ENCODE measurements at places on chromosomes 5 and 9.

GRCh38 chr5:153496835-153497234, 6.4 kb downstream of the GRIA1 start:
- DNase-seq = no peak

DNA sequence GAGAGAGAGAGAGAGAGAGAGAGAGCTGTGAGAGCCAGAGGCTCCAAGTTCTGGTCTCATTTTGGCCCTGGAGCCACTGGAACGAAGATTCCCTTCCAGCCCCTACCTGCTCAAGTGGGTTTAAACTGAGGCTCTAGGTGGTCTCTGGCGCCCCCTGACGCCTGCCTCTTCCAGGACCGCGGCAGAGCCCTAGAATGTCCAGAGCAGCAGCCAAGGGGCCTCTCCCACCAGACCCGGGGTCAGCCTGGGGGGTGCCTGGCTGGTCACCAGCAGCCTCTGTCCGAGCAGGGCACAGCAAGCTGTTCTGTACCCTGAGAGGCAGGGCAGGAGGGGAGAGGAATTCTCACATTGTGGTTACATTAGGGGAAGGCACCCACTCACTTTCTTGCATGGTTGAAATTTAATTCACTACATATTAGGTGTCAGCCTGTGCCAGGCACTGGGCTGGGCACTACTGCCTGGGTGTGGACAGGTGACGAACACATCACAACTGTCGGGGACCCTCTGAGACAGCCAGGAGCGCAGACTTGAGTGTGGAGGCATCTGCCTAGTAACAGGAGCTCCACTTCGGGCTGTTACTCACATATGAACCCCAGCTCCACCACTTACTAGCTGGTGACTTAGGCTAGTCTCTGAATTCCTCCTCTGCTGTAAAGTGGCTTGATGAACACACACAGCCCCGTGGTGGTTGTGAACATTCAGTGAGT, 44.5 kb downstream of the AMBP start:
- DNase-seq = peak; percentile 74

GRCh38 chr9:71349218-71349617, 227.8 kb upstream of the TRPM3 start:
- no peak for DNase-seq

GRCh38 chr5:172731680-172732074, 39.3 kb downstream of the DUSP1 start:
- DNase-seq = no peak

GRCh38 chr5:158691631-158692255, 408.0 kb downstream of the EBF1 start:
- no peak for DNase-seq

- DNase-seq = no peak
These were observed 57.4 kb upstream of the RANBP6 start for GRCh38 chr9:6072865-6073264.

- no peak for DNase-seq
These were observed 27.2 kb downstream of the PAM start for GRCh38 chr5:102782217-102782872.

DNA sequence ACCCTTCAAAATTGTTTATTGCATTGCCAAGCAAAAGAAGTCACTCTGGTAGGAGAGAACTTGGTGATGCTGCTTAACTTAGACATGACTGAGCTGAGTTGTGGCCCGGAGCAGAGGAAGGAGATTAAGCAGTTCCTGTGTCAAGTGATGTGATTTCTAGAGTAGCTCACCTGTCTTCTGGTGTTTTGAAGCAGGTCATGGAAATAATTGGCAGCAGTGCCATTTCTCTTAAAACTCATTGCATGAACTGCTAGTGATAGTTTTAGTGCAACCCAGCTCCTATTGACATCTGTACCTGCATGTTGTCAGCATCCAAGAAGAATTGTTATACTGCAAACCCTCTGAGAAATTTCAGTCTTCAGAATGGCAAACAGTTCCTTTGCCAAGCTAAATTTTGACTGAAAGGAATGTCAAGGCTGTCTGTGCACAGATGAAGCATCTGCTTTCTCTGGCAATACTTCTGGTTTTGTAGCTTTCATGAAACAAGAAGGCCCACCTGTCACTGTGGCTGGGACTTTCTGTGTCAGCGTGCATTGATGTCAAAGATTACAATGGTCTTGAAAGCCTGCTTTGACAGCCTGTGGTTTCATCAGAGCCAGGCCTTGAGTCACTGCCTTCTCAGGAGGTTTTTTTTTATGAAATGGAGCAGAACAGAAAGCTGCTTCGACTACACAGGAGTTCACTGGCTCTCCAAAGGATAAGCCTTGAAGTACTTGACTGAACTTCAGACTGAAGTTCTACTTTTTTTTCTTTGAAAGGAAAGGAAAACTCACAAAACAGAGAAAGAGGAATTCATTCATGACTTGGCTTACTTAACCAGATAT, 90.6 kb downstream of the RALGPS1 start:
- DNase-seq = no peak

DNA sequence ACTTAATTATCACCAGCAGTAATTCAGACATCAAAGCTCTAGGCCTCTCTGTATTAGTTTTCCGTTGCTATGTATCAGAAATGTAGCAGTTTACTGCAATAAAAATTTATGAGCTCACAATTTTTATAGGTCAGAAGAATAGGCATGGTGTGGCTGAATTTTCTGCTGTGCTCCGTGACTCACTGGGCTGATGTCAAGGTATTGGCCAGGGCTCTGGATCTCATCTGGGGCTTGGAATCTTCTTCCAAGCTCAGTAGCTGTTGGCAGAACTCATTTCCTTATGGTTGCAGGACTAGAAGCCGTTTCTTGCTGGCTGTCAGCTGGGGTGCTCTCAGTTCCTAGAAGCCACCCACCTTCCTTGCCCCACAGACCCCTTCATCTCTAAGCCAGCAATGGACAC, 66.3 kb downstream of the PSAT1 start:
- no peak for DNase-seq

- DNase-seq = no peak
These were observed 17.7 kb upstream of the IL6ST start for GRCh38 chr5:56012281-56012963.

DNA sequence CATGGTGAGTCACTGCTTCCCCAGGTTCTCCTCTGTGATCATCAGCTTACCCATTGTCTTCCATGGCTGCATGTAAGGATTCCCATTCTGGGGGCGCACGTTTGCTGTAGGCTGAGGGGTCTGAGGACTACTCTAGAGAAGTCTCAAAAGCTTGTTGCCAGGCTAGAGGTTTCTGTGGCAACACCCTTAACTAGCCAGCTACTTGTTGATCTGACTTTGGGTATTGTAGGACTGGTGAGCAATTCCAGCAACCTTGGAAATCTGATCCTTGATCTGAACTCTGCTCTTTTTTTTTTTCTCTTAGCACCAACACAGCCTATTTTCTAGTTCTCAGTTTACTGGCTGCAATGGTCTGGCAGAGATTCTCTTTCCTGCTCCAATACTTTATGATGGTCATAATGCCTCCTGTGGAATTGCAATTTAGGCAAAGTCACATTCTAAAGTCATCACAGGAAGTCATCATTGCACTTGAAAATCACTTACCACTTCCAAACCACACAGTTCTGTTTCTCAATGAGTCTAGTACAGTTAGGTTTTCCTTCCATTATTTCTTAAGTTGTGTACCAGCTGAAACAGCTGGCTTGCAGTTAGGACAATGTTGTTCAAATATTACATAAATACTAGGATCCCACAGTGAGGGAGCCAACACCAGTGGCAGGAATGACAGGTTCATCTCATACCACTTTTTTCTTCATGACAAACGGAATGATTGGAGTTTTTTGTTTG, 110.3 kb downstream of the SLC12A2 start:
- DNase-seq = no peak

GRCh38 chr5:116862632-116863455, 288.2 kb upstream of the SEMA6A start:
- no peak for DNase-seq

DNA sequence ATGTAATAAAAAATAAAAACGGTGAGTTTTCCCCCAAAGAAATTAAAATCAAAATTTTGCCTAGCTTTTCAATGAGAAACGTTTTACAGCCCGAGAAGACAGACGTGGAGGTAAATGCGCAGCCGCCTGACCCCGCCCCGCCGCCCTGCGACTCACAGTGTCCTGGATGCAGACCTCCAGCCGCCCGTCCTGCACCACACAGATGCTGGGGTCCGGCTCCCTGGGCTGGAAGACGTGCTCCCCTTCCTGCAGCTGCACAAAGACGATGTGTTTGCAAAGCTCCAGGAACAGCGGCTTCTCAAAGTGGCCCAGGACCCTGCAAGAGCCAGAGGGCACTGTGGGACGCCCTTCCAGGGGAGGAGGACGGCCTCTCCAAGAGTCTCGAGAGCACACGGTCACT, 7.7 kb downstream of the PNPLA7 start:
- DNase-seq = no peak

- no peak for DNase-seq
These were observed 43.1 kb downstream of the ADAMTS16 start for GRCh38 chr5:5183189-5183699.
